ENCODE measurements at places on chromosomes 2 and 18.

- DNase-seq, result no peak
Observed at GRCh38 chr2:108228537-108228936, 11.2 kb upstream of the SULT1C3 start.

- DNase-seq, result no peak
Observed at GRCh38 chr2:119741868-119742267, 17.9 kb upstream of the PTPN4 start.

- no peak for DNase-seq
Observed at GRCh38 chr18:13710414-13710831, 15.9 kb downstream of the FAM210A start.

- DNase-seq, result no peak
Observed at GRCh38 chr2:201383136-201383535, 26.0 kb upstream of the FLACC1 start.

GRCh38 chr2:166637051-166637450 lies 143.0 kb upstream of the SCN7A start:
- DNase-seq, result no peak

DNA sequence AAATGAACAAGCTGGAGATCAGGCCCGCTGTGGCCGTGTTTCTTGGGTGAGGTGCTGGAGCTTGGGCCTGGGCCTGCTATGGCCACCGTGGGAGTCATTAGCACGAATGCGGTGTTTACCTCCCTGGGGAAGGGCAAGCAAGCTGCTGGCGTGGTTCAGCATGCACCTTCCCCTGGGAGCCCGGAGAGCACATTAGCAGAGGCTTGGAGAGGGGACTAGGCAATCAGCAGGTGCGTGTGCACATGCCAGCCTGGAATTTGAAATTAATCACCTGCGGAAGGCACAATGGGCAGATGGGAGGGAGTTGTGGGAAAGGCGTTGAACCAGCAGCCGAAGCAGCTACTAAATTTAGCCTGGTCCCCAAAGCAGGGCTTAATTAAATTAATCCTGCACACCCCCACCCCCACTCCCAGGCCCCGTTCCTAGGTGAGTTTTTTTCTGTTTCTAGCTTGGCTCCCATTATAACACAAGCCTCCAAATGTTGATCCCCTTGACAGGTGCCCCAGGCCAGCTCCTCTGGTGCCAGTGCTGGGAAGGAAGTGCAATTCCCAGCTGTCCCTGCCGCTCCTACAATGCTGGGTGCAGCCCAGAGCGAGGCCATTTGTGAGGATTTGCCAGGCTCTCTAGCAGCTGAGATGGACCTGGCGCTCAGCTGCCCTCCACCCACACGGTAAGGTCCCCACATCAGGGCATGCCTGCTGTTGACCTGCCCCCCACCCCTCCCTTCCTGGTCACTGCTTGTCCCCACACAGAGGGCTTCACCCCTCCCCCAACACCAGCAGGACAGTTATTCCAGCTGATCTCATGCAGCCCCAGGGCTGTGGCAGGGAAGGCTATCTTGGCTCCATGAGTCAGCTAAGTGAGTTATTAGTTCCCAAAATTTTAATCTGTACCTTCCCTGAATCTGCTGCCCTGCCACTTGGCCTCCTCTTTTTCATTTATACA lies 115.0 kb downstream of the ZBTB7C start:
- no peak for DNase-seq

DNA sequence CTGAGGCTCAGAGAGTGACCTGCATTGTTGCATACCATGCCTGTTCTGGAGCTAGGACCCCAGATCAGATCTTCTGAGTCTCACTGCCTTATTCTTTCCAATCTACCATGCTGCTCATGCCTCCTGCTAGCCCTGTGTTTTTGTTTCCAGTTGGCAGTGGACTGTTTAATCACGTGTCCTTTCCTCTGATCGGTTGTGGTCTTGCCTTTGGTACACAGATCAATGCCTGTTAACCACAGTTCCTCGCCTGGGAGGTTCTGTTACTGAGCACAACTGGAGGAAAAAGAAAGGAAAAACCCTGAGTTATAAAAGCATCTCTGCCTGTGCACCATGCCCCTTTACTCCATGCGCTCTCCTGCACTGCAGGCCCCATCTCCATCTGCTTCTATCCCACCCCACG lies 329.1 kb downstream of the SETBP1 start:
- DNase-seq, result no peak

- no peak for DNase-seq
Observed at GRCh38 chr18:54611816-54612215, 20.8 kb downstream of the DYNAP start.

All from omental fat pad (tissue), 4 donors.